ENCODE measurements at places on chromosomes 6 and 20.

GRCh38 chr20:63264519-63264918 lies 8.1 kb upstream of the ARFGAP1 start:
- H3K4me1 ChIP-seq: peaks cover 11% of the 10 kb centered on the region
- H3K36me3 ChIP-seq: no peaks in the 10 kb centered on the region
- H3K27ac ChIP-seq: no peak overlapping the region
- peaks cover 64% of the 10 kb centered on the region for H3K27me3 ChIP-seq
- no peak overlapping the region for H3K4me3 ChIP-seq

DNA sequence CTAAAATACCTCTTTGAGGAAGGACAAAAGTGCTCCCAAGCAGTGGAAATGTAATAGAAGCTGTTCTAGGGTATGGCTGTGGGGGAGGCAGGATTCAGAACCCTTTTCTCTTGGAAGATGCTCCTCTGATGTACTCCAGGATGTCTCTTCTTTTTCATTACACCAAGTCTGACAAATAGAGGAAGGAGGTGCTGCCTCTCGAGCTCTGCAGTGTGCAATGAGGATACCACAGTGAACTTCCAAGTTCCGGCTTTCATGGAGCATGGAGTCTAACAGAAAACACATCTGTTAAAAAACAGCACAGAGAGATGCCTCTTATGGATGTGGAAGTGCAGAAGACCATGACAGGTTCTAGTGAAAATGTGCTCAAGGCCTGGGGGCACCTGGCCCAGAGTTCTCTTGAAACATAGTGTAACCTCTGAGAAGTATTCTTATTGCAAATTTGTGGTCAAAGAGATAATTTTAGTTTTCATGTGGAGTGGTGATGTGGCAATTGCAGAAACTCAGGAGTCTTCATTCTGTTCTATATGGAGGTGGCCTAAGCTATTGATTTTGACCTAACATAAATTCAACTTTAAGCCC lies 362.0 kb upstream of the CITED2 start:
- H3K27me3 ChIP-seq: no peaks in the 10 kb centered on the region
- peaks cover 18% of the 10 kb centered on the region for H3K4me1 ChIP-seq
- no peak overlapping the region for H3K27ac ChIP-seq
- H3K36me3 ChIP-seq: no peaks in the 10 kb centered on the region
- no peak for DNase-seq

GRCh38 chr6:134574491-134574890 lies 256.6 kb upstream of the SGK1 start:
- H3K4me1 ChIP-seq: no peaks in the 10 kb centered on the region
- H3K4me3 ChIP-seq: no peak overlapping the region
- DNase-seq: no peak
- no peak overlapping the region for H3K27ac ChIP-seq

GRCh38 chr6:110356778-110357177 lies 1.4 kb downstream of the METTL24 start:
- peaks cover 40% of the 10 kb centered on the region for H3K27me3 ChIP-seq
- no peaks in the 10 kb centered on the region for H3K36me3 ChIP-seq
- H3K27ac ChIP-seq: peak overlapping the region; percentile 83
- H3K4me3 ChIP-seq: peak overlapping the region; percentile 62

GRCh38 chr6:63280639-63281180 lies 39.1 kb downstream of the LGSN start:
- H3K36me3 ChIP-seq: no peaks in the 10 kb centered on the region
- H3K27me3 ChIP-seq: no peaks in the 10 kb centered on the region
- DNase-seq: no peak
- H3K4me3 ChIP-seq: no peak overlapping the region
- no peaks in the 10 kb centered on the region for H3K4me1 ChIP-seq
